ENCODE measurements at places on chromosomes 4 and X.

- DNase-seq: no peak
Measured at GRCh38 chrX:133992882-133993281, 7.5 kb upstream of the GPC3 start.

GRCh38 chr4:68267433-68267944 is 22.0 kb upstream of the TMPRSS11B start:
- DNase-seq: no peak

- DNase-seq: no peak
Measured at GRCh38 chr4:16437836-16438235, 211.6 kb upstream of the TAPT1 start.

DNA sequence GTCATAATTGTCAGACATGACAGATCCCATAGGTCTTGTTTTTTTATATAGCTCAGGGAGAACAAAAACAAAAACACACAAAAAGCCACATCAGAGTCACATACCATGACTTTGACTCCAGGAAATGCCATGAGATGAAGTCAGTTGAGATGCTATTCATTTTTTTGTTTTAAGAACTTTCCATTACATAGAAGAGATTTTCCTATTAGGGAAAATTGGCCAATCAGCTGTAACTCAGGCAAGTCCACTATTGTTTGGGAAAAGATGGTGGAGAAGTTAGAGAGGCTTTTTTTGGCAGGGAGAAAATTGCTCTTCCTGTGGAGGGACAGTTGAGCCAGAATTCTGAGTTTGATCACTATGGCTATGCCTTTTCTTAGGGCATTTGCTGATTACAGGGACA is 72.6 kb downstream of the SMARCA5 start:
- DNase-seq: no peak

DNA sequence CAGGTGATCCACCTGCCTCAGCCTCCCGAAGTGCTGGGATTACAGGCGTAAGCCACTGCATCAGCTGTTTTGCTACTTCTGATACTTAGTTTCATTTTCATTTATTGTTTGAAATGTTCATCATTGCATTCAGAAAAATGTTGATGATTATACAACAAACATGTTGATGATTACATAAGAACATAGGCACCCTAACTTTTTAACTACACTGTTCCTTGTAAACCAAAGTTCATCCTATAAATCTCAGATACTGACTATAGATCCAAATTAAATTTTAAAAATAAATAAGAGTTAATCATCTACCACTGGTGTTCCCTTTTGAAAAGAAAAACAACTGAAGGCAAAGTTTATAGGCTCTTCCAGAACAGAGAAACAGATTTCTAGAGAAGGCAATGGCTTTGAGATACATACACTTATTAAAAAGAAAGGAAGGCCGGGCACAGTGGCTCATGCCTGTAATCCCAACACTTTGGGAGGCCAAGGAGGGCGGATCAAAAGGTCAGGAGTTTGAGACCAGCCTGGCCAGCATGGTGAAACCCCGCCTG is 23.4 kb downstream of the TRIM75 start:
- no peak for DNase-seq

DNA sequence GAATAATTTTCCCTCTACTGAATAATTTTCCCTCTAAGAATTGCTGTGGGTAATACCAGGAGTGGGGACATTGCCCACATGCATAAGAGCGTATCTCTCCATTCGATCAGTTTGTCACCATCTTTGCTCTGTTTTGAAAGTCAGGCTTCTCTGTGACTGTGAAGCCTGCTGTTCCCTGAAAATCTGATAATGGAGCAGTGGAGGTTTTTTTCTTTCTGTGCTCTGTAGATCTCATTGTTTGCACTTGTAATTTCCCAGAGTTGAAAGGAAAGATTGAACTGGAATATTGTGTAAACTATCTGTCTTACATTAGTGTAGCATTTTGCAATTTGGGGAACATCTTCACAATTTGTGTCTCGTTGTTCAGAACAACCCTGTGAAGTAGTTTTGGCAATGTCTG is 4.3 kb downstream of the ZXDB start:
- no peak for DNase-seq

DNA sequence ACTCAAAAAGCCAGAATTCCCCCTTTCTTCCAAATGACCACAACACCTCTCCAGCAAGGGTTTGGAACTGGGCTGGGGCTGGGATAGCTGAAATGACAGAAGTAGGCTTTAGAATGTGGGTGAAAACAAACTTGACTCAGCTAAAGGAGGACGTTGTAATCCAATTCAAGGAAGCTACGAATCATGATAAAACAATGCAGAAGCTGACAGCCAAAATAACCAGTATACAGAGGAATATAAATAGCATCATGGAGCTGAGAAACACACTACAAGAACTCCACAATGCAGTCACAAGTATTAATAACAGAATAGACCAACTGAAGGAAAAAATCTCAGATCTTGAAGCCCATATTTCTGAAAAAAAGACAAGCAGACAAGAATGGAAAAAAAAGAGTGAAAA is 95.8 kb upstream of the TET2 start:
- no peak for DNase-seq

DNA sequence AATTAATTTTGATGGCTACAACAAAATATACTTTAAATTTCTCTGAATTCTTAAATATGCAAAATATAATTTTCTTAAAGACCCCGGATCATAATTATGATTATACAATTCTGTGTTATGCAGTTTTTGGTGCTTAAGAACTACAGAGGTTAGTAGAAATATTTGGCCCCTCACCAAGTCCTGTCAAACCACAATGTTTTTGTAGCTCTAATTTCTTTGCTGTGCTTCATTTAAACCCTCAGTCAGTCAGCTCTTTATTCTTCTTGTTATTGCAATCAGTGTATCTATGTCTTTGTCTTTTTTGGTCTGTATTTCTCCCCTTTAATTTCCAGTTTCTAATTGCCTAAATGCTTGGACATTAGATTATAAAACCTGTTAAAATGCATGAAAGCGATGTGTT is 186.1 kb downstream of the CAMK2D start:
- peak; percentile 3 for DNase-seq

GRCh38 chrX:40244980-40245379 is 147.2 kb upstream of the BCOR start:
- DNase-seq: peak; percentile 37

DNA sequence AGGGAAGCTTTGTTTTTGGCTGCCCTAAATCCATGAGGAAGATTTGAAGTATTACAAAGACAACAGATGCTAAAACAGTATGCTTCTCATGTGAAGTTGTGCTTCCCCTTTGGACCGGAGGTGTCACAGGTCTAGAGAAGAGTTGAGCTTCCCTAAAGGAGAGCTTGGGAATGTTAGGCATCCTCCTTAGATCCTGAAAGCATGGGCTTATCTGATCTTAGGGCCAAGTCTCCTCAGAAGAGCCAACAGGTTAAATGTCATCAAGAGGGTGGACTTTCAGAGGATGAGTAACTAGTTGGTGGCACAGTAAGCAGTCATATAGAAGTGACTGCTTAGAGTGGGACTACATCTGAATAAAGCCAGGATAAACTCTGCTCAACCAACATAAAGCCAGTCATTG is 205.4 kb downstream of the RPA4 start:
- no peak for DNase-seq

DNA sequence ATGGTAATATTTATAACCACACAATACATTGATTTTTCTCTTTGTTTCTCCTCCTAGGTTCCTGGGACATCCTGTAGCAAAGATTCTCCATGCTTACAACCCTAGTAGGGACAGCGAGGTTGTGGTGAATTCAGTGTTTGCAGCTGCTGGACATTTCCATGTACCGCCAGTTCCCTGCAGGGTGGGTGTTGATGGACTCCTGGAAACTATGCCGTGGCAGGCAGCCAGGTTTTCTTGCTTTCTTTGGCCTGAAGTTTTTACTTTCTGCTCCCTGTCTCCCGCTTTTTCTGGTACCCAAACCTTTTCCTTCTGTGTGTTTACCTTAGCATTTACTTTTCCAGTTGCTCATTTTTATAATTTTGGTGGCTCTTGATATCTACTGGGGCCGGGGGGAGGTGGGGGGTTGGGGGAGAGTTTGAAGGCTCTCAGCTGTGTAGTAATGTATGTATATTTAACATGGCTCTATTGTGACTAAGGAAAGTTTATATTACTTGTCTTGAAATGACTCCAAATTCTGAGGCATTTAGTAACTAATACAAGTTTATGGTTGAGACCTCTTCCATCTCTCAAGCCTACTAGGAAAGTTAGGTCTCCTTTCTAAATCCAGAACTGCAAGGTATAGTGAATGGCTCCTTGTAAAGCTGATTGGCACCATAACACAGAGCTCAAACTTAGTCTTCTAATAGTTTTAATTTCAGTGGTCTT is 89.7 kb downstream of the TMEM131L start:
- peak; percentile 4 for DNase-seq

GRCh38 chr4:150890246-150890645 is 124.8 kb downstream of the LRBA start:
- no peak for DNase-seq

GRCh38 chr4:183391204-183391603 is 53.2 kb upstream of the CDKN2AIP start:
- DNase-seq: no peak

GRCh38 chrX:39675619-39676018 is 422.1 kb downstream of the BCOR start:
- no peak for DNase-seq

GRCh38 chrX:134658760-134659023 is 421 bp upstream of the PLAC1 start:
- DNase-seq: peak; percentile 89

DNA sequence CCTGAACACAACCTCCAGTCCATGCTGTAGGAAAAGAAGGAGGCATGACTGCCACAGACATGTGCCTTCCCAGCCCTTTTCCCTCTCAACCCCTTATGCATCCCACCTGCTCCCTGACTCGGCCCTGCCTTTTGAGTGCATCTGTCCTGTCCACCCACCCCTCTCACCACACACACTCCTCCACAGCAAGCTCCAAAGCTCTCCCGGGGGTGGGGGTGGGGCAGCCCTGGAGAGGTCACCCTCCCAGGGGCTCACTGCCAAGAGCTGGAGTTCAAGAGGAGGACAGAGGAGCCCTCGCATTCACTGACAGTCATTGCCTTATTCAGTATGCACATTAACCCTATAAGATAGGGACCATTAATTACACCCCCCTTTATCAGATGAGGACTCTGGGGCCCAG is 46.6 kb upstream of the MAMLD1 start:
- DNase-seq: no peak

- DNase-seq: no peak
Measured at GRCh38 chrX:96578781-96579180, 105.9 kb upstream of the DIAPH2 start.

GRCh38 chr4:41362621-41363383 is 106.1 kb downstream of the UCHL1 start:
- DNase-seq: no peak

GRCh38 chr4:22202246-22202974 is 253.8 kb upstream of the KCNIP4 start:
- DNase-seq: no peak

DNA sequence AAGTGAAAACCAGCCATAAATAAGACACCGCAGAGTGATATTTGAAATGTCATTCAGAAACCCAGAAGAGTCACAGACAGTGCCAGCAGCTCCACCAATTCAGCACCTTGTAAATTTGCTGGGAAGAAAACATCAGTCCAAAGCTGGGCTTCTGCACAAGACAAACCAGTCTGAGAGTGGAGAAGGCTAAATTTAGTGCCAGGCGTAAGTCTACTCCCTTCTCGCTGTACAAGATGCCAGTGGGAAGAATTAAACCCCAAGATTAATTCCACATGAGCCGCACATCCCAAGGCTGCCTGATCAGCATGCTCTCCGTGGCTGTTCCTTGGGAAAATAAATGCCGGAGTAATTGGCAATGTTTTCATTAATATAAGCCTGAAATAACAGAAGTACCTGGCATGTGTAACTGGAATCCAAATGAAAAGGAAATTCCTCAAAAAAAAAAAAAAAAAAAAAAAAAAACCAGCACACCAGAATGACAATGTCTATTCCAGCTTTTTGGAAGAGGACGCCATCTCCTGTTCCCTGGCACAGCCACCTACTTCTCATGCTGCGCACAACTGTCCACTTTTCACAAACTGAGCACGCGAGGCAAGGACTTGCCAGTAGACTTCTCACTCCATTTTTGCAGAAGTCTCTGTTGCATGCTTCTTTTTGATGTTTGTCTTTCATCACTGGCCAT is 95.5 kb downstream of the NSUN7 start:
- peak; percentile 4 for DNase-seq
